ENCODE measurements at places on chromosomes 3 and 15.

GRCh38 chr15:31268108-31268501, 58.5 kb upstream of the KLF13 start:
- no peak for DNase-seq

DNA sequence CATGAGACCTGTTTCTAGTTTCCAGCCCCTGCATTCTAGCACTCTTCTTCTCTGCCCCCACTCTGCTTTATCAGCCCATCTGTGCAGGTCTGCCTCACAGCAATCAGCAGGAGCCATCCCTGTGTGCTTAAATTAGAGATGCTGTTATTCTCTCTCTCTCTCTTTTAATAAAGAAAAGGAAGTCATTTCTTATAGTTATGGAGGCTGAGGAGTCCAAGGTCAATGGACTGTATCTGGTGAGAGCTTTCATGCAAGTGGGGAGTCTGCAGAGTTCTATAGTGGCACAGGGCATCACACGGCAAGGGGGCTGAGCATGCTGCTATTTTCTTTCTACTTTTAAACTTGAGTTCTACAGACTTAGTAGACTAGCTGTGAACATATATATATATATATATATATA, 4.5 kb upstream of the ST6GAL1 start:
- DNase-seq = no peak

GRCh38 chr3:43779850-43780249, 89.1 kb downstream of the ABHD5 start:
- DNase-seq = no peak

GRCh38 chr15:44315126-44315525, 26.6 kb downstream of the GOLM2 start:
- no peak for DNase-seq

DNA sequence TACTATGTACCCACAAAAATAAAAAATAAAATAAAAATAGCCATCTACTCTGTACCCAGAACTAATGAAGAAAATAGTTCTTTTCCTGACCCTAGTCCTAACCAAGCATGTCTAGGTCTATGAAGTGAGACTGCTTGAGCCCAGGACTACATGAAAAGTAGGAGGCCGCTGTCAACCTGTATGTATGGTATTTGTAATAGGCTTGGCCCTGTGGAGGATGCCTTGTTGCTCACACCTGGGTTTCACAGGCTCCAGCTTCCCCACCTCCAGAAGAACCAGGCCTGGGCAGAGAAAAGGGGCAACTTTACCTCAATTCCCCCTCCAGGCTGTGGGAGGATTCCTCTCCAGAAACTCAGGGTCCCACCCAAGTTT, 6.8 kb upstream of the PKM start:
- no peak for DNase-seq
